ENCODE measurements at places on chromosomes 7 and 10.
A peak's percentile ranks its signal among the peaks of the same experiment; 100 is the strongest.

DNA sequence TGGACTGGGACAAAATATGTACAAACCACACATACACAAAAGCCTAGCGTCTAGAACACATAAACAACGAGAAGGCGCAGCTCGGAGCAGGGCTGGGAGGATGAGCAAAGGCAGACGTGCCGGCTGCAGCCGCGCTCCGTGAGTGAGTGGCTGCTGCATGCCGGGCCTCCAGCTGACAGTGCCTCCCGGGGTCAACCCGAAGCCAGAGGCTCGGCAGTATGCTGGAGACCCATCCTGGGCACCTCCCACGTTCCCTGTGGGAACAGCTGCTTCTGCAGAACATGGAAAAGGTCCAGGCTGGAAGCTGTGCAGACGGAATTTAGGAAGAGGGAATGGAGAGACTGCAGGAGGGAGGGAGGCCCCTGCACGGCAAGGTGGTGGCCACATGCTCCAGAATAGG, 3.6 kb upstream of the GPR146 start:
- no peak for DNase-seq

- no peak for DNase-seq
These were observed 462.7 kb downstream of the PHTF2 start for GRCh38 chr7:78261302-78261701.

DNA sequence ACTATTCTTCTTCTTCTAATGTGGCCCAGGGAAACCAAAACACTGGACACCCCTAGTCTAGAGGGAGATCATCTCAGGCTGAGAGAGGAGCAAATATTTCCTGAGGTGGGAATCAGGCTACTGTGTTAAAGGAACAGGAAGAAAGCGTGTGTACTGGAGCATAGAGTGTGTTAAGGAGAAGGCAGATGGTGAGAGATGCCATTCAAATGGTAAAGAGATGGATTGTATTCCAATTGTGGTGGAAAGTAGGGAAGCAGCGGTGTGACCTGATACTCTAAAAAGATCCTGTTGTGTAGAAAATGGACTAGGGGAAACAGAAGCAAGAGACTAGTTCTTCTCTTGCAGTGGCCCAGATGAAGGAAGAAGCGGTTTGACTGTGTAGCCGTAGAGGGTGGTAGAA, 31.2 kb downstream of the RAB18 start:
- peak; percentile 49 for DNase-seq

- no peak for DNase-seq
These were observed 82.7 kb downstream of the CUX1 start for GRCh38 chr7:101900103-101900502.

GRCh38 chr10:115998301-115998700, 274.7 kb downstream of the GFRA1 start:
- no peak for DNase-seq

DNA sequence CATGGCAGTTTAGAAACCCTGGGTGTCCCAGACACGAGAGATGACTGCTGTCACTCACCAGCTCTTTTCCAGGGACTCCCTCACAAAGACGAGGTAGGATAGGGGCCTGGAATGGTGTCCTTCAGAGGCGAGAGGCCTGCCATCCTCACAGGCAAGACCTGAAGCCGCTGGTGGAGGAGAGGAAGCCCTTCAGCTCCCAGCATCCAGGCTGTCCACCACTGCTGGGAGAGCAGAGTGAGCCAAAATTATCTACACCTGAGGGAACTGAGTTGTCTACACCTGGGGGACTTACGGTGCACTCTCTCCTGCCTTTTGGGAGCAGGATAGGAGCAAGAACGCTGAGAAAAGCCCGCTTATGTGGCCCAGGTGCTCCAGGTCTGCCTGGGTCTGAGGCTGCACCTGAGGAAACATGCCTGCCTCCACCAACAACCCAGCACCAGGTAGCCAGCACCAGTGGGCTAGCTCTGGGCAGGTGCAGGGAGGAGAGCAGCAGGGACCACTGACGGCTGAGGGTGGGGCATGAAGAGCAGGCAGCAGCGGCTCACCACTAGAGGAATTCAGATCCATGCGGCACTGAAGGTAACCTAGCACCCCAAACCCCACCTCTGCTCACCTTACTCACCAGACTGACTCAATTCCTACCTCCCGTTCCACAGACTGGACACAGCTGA, 357.2 kb downstream of the SH2D4B start:
- no peak for DNase-seq

- no peak for DNase-seq
These were observed 118.4 kb upstream of the TCERG1L start for GRCh38 chr10:131429942-131430341.

- DNase-seq, result no peak
These were observed 16.4 kb downstream of the GRB10 start for GRCh38 chr7:50766106-50766848.

All from mesendoderm (in vitro differentiated cells).